NCI-H1417 (cell line): ENCODE measurements at places on chromosomes 1 and 21.
A peak's percentile ranks its signal among the peaks of the same experiment; 100 is the strongest.

- no peak for DNase-seq
Measured at GRCh38 chr1:15626269-15626950, 9.2 kb downstream of the DDI2 start.

GRCh38 chr1:30753118-30753517 is 4.5 kb downstream of the LAPTM5 start:
- DNase-seq: no peak

GRCh38 chr1:36408479-36408878 is 10.8 kb upstream of the LSM10 start:
- DNase-seq: no peak

- DNase-seq: no peak
Measured at GRCh38 chr1:175578425-175578824, 165.0 kb downstream of the TNR start.

DNA sequence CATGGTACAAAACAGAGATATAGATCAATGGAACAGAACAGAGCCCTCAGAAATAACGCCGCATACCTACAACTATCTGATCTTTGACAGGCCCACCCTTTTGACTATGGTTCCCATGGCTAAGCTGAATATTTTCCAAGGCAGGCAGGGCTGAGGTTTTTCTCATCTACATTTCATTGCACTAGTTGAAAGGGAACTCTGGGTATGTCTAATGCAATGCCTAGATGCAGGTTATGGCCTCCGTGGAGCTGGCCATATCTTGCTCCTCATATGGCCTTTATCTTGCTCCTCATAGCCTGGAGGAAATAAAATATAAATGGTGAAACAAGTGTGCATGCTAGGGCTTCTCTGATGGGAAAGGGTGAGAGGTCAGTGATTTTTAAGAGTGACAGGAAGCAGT is 10.6 kb downstream of the SPRR5 start:
- DNase-seq: no peak

DNA sequence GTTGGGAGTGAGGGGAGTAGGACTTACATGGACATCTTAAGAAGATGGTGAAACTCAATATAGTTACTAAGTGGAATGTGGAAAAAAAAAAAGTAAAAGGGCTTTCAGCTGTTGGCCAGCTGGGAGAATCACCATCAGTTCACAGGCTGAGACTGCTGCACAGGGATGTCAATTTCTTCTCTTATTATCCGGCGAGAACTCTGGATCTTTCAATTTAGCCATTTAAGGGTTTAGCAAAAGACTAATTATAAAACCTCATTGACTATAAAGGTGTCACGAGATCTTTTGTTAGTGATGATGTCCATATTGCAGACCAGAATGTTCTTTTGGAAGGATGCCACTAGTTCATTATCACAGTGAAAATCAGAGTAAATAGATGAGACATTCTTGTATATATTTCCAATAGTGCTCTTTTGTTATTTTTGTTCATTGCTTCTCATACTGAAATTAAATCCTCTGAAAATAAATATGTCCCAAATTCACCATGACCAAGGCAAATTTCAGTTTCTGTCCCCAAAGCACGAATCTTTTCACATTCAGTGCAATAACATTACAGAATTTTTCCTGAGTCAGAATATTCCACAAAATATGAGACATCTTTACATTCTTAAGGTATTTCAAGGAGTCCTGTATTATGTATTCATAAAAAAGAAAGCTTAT is 266.1 kb downstream of the DNM3 start:
- DNase-seq: no peak

DNA sequence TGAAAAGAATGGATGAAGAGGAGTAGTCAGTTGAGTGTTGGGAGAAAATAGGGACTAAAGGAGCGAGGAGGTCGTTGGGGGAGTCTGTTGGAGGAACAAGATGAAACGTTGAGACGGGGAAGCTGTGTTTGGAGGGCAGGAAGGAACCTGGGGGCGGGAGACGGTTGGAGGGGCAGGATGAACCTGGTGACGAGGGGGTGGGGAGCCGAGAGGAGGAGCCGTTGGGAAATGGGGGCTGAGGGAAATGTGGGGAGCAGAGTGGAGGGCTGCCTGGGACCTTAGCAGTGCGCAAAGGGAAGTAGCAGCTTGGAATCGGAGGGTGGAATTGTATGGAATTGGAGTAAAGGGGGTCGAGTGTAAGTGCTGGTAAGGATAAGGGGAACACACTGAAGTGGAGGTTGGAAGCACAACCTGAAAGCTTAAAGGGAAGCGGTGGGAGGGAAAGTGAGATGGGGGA is 630 bp downstream of the MTF2 start:
- DNase-seq: peak; percentile 65

DNA sequence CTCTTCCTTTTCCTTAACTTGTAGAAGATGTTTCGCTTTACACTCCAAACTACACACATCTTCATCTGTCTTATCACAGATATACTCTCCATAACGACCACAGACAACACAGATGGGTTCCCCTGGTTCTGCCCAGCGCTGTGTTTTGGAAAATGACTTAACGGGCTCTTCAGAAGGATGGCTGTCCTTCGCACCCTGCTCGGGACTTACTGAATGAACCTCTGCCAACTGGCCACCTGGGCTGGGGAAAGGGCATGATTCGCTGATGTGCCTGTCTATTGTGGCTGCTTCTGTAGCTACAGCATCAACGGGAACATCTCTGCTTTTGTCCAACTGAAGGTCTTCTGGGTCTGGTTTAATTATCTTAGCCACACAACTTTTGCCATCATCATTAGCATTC is 3.4 kb downstream of the DDX59 start:
- no peak for DNase-seq

DNA sequence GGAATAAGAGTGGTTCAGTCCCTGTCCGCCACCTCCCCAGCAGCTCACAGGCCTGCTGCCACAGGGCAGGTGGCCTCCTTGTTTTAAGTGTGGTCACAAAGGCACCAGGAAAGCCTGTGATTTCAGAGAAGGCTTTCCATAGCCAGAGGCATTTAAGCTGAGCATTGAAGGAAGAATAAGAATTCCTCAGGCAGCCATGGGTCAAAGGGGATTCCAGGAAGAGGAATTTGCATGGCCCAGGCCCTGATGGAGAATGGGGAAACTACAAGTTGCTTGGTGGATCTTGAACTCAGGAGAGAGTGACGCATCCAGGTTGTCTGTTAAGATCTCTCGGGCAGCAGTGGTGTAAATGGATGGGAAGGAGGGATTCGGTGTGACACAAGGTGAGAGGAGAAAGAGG is 66.7 kb downstream of the KLHDC7A start:
- no peak for DNase-seq

- DNase-seq: no peak
Measured at GRCh38 chr1:20534659-20535417, 17.5 kb upstream of the FAM43B start.

GRCh38 chr21:15134701-15135470 is 70.1 kb upstream of the NRIP1 start:
- no peak for DNase-seq

GRCh38 chr1:7366286-7366954 is 404.7 kb upstream of the VAMP3 start:
- peak; percentile 80 for DNase-seq

- no peak for DNase-seq
Measured at GRCh38 chr1:179589509-179589908, 2.1 kb upstream of the TDRD5 start.

GRCh38 chr1:93662481-93663207 is 19.0 kb downstream of the BCAR3 start:
- DNase-seq: no peak

DNA sequence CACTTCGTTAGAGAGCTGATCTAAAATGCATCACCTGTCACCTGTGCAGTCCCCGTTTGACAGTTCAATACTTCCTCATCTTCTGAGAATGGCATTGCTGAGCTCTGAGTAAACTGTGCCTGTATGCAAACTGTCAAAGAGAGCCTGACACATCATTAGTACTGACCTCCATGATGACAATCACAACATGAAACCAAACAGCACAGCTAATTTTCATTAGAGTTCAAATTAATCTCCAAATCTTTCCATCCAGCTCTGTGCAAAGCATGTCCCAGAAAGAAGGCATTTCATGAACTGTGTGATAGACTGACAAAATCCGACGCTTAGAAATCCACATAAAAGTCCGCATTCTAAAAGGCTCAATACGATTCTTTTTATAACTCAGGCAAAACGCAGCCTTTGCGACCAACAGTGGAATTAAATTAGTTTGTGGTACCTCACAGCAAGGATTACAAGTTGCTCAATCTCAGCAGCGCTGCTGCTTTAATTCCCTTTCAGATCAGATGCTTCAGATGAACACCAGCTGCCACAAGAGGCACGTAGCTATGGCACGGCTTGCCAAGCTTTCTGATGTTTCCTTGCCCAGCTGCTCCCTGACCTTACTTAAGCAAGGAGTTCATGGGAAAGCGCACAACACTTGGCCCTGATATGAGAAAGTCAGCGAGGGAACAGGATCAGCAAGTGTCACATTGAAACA is 765.5 kb upstream of the PRMT6 start:
- DNase-seq: no peak

GRCh38 chr1:37797750-37798345 is 4.2 kb downstream of the MANEAL start:
- no peak for DNase-seq

DNA sequence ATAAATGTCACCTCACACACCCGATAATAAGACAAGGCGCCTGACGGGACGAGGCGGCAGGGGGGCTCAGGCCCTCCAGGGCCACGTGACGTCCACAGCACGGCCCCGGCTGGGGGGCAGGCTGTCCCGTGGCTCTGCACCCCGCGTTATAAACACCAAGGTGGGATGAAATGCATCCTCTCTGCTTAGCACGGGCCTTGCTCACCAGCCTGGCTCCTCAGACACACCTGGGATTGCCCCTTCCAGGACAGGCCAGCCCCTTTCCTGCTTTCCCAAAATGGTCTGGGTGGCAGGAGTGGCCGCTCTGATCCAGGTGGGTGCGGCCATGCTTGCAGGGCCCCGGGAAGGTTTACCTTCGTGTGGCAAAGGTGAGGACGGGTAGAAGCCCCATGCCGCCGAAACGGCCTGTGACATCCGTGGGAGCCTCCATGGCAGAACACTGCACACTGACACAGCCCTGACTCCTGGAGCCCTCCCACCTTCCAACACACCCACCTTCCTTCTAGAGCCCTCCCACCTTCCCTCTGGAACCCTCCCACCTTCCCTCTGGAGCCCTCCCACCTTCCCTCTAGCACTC is 35.9 kb downstream of the SLC19A1 start:
- no peak for DNase-seq

- no peak for DNase-seq
Measured at GRCh38 chr1:238681021-238681420, 705.3 kb upstream of the CHRM3 start.

- DNase-seq: no peak
Measured at GRCh38 chr1:214983126-214983869, 99.2 kb upstream of the KCNK2 start.

DNA sequence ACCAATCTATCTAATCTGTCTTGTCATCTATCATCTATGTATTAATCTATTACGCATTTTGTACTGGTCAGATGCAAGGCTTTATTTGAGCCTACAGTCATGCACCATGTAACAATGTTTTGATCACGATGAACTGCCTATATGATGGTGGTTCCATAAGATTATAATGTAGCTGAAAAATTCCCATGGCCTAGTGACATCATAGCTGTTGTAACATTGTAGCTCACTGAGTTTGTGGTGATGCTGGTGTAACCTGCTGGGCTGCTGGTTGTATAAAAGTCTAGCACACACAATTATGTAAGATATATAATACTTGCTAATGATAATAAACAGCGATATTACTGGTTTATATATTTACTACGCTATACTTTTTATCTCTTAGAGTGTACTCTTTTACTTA is 64.8 kb upstream of the IGSF5 start:
- no peak for DNase-seq

GRCh38 chr1:67635055-67635809 is 49.8 kb upstream of the GADD45A start:
- no peak for DNase-seq

- DNase-seq: peak; percentile 80
Measured at GRCh38 chr1:2104621-2105427, 54.6 kb downstream of the PRKCZ start.

DNA sequence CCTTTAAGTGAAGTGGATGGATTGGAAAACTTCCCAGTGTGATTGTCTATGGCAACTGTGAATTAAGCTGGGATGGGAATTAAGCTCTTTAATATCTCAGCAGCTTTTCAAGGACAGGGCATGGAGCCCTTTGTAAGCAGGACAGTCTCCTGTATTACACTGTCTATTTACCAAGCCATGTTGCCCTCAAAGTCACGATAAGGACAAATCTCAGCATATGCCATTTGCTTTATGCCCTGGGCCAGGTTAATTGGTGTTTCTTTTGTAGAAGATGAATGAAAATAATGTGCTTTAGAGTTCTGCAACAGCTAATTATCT is 17.6 kb downstream of the UTP25 start:
- DNase-seq: no peak

DNA sequence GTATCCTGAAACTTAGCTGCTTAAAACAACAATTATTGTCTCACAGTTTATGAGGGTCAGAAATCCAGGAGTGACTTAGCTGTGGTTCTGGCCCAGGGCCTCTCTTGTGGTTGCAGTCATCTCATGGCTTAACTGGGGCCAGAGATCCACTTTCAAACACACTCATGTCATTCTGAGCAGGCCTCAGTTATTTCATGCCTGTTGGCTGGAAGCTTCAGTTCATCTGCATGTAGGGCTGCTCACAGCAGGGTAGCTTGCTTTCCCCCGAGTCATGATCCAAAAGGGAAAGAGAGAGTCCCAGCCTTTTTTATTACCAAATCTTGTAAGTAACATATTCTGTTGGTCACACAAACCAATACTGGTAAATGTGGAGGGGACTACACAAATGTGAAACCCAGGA is 96.6 kb upstream of the B3GALT2 start:
- no peak for DNase-seq

DNA sequence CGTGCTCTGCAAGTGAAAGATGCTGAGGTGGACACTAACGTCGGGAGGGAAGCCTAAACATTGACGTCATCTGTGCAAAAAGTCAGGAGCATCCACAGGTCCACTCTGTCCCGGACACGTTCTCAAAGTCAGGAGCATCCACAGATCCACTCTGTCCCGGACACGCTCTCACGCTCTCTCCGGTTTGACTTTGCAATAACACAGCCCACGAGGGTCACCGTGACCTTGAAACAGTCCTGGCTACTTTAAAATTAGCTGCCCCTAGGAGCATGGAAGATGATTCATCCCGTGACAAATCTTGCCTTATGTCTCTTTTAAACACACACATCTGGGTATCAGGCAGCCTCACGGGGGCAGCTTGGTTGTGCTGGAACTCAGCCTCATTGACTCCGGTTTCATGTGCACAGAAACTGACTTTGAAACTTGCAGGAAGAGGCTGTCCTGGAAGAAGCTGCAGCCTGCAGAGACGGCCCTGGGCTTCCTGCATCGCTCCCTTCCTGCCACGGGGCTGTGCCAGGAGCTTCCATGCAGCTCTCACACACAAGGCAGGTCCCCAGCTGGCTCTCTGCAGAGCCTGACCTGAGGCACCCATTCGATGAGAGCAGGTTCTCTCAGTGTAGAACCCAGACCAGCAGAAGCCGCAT is 18.1 kb upstream of the COL18A1 start:
- DNase-seq: no peak
